ENCODE measurements at places on chromosomes 6 and 20. TPM values are rescaled to one million over a fixed set of nuclear protein-coding genes. Genes with fewer than 3 reads are reported as not detected.
A peak's percentile ranks its signal among the peaks of the same experiment; 100 is the strongest.

Gene ARID1B
- total RNA-seq = 101 TPM

GRCh38 chr20:55650657-55651360 lies 354.5 kb downstream of the CBLN4 start:
- DNase-seq = peak; percentile 9

Gene COL9A3
- total RNA-seq = 0.70 TPM

DNA sequence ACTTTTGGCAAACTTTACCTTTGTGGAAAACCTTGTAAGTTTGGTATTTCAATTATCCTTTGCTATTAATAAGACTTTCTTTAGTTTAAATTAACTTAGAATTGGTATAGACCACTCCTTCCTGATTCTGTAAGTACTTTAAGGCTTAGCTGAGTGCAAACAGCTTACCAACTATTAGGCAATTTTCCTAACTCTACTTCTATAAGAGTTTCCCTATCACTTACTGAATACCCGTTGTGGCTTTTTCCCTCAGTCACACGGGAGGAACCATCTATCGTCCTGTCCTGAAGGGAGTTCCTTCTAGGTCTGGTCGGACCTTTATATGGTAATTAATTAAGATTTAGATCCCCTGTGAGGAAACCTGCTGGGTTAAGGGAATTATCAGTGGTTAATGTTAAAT lies 9.6 kb downstream of the SLC35A1 start:
- no peak for DNase-seq

DNA sequence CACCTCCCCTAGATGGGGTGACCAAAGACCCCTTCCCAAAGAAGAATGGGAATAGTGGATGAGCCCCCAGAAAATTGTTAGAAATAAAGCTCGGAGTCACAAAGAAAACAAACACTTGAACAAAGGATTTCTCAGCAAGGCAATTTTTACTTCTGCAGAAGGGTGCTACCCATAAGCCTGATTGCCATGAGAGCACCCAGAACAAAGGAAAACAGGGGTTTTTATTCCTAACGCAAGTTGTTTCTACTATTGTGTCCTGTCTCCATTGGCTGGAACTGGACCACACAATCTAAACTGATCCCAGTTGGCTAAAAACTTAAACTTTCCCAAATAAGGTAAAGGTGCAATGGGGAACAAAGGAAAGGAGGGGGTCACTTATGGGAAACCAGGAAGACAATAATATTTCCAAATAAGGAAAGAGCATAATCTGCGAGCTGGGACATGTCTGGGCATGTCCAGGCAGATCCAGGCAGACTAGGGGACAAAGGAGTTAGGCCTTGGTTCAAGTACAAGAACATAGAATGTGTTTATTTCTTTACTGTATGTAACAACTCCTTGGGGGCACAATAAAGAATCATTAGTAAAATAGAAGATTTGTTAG lies 20.0 kb downstream of the HLA-B start:
- no peak for DNase-seq

DNA sequence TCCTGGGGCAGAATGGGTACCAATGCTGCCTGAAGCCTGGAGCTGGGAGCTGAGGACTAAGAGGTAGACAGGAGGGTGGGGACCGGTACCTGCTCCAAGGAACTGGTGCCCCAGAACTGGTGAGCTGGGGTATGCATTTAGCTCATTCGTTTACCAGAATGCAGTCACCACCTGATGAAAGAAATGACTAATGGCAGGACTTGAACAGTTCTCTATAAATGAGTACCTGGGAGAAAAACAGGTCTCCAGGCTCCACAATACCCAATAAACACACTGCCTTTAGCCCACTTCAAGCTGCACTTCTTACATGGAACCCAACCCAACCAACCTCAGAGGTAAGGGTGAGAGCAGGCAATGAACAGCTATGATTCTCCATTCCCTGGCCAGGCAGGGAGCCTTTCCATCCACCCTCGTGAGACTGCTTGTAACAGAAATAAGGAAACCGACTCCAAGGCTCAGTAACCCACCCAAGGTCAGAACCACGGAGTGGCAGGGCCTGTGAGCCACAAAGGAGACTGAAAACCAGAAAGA lies 15.4 kb downstream of the FKBP1A start:
- DNase-seq = no peak

DNA sequence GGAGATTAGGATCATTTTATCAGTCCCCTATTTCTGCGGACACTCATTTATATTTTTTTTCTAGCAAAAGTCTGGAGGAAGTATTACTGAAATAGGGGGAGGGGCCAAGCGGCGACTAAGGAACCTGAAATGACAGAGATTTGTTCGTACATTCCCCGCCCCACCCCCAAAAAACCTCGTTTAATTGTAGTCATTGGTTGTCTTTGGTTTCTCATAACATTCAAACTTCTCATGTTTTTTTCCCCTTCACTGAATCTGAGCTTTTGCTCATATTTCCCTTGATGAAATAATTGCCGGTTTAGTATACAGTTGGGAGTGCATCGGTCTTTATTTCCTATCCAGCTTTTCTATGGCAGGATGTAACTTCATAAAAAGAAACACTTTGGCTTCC lies 768 bp upstream of the FYN start:
- DNase-seq = no peak

Gene ZSCAN16
- 7.4 TPM for total RNA-seq

DNA sequence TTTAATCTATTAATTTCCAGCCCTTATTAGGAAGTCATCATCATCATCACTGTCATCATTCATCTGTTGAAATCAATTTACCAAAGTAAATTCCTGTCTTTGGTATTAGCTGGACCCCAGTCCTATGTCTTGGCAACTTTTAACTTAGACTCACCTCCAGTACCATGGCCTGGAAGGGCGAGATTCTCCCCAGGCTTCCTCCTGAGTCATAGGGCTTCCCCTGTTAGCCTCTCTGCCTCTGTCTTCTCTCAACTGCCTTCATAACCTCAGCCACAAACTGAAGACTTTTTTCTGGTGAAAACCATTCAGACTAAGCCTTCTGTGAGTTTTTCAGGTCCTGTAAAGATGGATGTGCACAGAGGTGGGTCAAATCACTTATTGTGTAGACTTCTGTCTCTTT lies 95.0 kb downstream of the NKAIN2 start:
- no peak for DNase-seq

Gene ENPP5
- 1.5 TPM for total RNA-seq

Gene CAGE1
- total RNA-seq = not detected

DNA sequence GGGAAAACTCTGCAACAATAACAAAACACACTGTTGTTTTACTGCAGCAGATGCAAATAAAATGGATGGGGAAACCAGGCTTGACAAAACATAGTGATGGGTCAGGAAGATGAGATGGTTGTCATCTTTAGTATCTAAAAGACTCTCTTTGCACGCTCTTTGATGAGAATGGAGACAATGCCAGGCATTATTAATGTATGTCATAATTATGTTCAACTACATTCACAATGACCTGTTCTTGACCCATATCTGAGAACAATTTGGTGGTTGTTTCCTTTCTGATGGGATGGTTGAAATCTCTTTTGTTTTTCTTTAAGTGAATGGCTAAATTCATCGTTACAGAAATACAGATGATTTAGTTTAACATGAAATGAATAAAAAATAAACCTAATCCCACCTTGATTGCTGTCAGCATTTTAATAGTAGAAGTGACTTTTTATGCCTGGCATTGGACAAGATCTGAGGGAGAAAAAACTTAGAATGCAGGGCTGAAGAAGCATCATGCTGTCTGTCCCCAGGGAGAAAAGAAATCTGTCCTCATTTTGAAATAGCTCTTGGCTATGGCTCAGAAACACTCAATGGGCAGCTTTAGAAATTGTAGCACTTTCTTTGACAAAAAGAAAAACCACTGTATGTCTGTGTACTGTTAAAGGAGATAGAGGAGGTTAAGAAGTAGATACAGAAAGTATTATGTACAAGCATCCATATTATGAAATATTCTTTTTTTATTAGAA lies 12.4 kb upstream of the GRIK2 start:
- no peak for DNase-seq

DNA sequence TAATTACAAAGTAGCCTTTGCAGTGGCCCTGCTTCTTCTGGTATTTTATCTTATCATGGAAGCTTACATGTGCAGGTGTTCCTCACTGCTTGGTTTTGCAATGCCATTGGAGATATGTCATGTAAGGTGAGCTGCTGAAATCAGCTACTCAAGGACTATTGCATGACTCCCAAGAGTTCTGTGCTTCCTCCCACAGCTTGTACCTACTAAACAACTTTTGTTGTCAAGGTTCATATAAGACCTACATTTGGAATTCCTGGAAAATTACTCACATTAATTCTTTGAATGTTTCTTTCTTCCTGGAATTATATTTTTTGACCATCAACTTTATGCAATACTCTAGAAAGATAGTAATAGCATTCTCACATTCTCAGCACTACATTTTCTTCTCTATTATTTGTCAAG lies 427.5 kb upstream of the HSF2 start:
- DNase-seq = no peak

Gene CUL7
- 16.2 TPM for total RNA-seq

Gene RNF217
- total RNA-seq = 47.3 TPM

GRCh38 chr6:159742165-159742564 lies 14.9 kb downstream of the WTAP start:
- no peak for DNase-seq

Data from mucosa of descending colon (tissue), 3 donors.